NCI-H226 (cell line): ENCODE measurements at places on chromosomes 1 and 21.

- DNase-seq = no peak
Measured at GRCh38 chr1:209526137-209526536, 57.4 kb upstream of the CAMK1G start.

GRCh38 chr1:162500805-162501204, 3.2 kb downstream of the UHMK1 start:
- DNase-seq = no peak

DNA sequence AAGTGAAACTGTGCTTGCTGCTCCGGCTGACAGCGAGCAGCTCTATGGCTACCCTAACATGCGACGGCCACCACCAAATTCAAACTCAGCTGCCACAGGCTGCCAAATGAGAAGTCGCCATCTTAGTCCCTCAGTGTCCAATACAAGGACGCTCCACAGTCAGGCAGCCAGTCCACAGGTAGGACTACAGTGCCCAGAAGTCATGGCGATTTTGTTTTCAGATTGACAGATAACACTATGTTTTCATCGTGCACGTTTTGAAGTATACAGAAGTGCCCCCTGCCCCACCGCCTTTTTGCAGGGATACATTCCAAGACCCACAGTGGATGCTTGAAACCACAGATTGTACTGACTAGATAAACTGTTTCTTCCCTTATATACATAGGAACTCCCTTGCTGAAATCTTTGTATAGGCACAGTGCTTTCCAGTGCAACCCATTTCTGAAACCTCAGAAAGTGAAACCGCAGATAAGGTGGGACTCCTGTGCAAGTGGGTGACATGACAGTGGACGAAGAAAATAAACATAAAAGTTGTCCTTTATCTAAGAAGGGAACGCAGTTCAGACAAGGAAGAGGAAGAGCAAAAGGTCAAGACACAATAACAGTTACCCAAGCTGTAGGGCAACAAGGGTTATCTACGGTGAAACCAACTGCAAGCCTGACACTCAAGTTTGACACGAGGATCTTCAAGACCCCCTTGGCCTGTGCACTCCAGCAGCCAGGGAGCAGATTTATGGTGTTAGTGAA, 52.2 kb downstream of the STX6 start:
- no peak for DNase-seq

- DNase-seq = no peak
Measured at GRCh38 chr1:162178432-162178831, 108.9 kb downstream of the NOS1AP start.

DNA sequence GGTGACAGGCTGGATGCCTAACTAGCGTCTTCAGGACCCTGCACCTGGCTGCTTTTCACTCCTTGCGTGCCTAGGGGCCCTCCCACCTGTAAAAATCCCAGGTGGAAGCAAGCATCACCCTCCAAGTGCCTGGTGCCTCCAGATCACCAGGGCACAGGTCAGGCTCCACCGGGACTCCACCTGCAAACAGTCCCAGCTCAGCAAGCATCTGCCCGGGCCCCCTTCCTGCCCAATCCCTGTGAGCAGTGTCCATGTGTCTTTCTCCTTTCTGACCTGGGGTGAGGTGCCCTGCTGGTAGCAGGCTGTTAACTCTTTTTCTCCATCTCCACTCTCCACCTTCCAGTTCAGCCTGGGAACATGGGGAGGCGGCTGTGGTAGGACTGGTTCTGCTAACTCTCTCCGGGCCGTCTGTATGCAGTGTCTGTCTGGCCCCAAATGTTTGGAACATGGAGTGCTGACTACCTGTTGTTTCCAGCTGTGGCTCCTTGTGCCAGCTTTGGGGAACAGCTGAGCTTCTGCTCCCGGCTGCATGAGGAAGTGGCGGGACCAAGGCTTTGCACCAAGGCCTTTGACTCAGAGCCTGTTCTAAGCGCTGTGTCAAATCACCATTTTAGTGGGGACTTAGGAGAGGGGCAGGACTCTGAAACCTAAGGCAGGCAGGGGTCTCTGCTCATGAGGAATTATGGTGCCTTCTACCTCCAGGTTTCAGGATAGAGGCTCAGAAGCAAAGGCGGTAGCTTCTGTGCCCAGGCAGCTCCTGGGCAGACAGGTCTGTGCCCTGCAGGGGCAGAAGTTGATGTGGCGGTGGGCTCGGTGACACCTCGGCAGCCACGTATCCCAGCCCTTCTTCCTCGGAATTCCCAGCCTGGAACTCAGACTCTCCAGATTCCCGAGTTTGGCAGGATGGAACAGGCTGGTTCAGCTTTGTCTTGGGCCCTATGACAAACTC, 5.5 kb downstream of the GPR137B start:
- no peak for DNase-seq

- DNase-seq = no peak
Measured at GRCh38 chr1:38326856-38327255, 280.3 kb upstream of the POU3F1 start.

GRCh38 chr1:16158993-16159831, 3.3 kb upstream of the EPHA2 start:
- no peak for DNase-seq

- no peak for DNase-seq
Measured at GRCh38 chr21:44975720-44976555, 36.1 kb downstream of the SLX9 start.

- DNase-seq = peak; percentile 37
Measured at GRCh38 chr1:203563291-203563690, 63.3 kb upstream of the ATP2B4 start.

- no peak for DNase-seq
Measured at GRCh38 chr1:51877434-51878307, 856 bp downstream of the NRDC start.

- no peak for DNase-seq
Measured at GRCh38 chr1:94358630-94359599, 59.3 kb upstream of the ABCD3 start.

DNA sequence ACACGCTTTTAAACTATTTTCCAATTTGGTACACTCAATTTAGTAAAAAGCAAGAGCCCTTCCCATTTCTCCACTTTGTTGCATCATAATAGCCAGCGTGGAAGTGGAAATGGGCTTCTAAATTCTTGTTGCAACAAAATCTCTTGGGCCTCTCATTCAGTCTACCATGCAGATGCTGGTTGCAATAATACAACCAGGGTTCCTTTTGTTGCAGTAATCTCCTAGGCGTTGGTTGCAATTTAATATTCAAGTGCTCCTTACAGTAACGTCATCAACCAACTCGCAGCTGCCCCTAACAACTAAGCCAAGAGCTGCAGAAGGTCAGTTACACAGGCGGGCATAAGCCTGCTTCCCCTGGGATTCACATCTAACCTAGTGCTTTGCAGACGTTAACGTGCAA, 2.7 kb upstream of the HDGF start:
- no peak for DNase-seq

GRCh38 chr1:244113532-244114320, 62.6 kb downstream of the ZBTB18 start:
- peak; percentile 49 for DNase-seq

GRCh38 chr1:151519667-151520066, 8.5 kb downstream of the CGN start:
- no peak for DNase-seq

DNA sequence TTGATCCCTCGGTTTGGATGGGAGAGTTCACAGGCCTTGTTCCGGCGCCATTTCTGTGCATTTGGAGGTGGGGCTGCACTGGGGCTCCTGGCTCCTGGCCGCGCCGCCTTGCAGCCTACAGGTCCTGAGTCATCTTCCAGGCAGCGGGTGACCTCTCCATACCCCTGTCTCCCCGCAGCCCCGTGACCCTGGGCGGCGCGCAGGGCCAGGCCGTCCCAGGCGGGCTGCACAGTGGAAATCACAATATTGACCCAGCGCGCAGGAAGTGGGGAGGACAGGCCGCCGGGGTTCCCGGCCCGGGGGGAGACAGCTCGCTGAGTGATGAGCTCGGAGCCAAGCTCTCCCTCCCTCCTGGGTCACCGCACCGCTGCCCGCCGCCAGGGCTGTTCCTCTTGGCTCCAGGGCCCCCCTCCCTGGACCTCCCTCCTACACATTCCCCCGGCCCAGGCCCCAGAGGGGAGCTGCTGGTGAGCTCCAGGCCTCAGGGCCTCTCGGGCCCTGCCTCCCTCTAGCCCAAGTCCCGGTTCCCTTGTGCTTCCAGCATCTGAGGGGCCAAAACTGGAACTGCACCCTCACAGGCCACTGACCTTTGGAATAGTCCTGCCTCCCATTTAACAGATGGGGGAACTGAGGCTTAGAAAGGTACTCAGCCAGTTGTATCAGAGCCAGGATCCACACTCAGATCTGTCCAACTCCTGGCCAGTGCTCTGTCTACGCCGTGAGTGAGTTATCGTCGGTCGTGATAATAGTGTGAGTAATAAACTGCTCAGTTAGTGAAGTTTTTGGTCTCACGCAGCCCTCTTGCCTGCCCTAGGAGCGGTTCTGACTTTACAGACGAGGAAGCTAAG, 142.9 kb upstream of the WNT4 start:
- DNase-seq = peak; percentile 83

GRCh38 chr1:201383647-201384405, 6.3 kb upstream of the TNNT2 start:
- peak; percentile 85 for DNase-seq

GRCh38 chr1:185880779-185881333, 146.7 kb downstream of the HMCN1 start:
- no peak for DNase-seq

GRCh38 chr1:41629141-41629540, 144.7 kb upstream of the EDN2 start:
- DNase-seq = no peak

- no peak for DNase-seq
Measured at GRCh38 chr1:52792036-52792435, 50.5 kb upstream of the ZYG11A start.

- no peak for DNase-seq
Measured at GRCh38 chr1:152112101-152112884, 3.0 kb downstream of the TCHH start.

GRCh38 chr1:26529655-26530409, at the start of gene RPS6KA1:
Gene RPS6KA1, plus strand, starts transcription at chr1:26529761. Its CDS starts 160 bp downstream, at chr1:26529921.
- peak; percentile 58 for DNase-seq

DNA sequence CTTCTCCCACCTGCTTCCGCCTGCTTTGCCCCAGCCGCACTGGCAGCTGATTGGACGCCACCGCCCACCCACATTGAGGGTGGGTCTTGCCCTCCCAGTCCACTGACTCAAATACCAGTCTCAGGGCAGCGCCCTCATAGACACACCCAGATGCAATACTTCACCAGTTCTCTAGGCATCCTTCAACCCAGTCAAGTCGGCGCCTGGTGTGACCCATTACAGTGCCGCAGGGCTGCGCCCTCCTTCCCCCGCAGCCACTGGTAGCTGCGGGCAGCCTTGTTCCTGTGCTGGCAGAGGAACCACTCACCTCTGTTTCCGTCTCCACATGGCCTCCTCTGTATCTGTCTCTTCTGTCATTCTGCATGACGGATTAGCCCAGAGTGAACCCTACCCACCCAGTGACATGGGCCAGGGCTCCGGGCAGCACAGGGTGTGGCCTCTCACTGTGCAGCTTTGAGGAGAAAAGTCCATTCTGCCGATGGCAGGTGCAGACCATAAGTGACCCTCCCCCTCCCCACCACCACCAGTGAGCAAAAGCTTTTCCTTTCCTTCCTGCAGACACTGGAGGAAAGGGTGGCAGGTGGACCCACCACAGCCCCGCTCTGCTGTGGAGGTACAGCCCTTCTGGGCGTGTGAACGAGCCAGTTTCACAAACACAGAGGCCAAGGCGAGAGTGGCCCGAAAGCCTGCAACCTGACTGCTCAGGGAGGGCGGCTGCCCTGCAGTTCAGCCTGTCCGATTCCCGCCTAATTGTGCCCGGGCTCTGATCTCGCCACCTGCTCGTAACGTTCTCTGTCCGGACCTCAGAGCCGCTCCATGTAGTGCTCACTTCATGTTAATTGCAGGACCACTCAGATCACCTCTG, 57.1 kb downstream of the FAAP20 start:
- DNase-seq = no peak

GRCh38 chr1:161933592-161934588, 89.8 kb downstream of the OLFML2B start:
- DNase-seq = no peak

GRCh38 chr1:17831597-17831996, 76.5 kb downstream of the ACTL8 start:
- peak; percentile 22 for DNase-seq

GRCh38 chr1:9539829-9540550, 725 bp downstream of the SLC25A33 start:
- peak; percentile 24 for DNase-seq

DNA sequence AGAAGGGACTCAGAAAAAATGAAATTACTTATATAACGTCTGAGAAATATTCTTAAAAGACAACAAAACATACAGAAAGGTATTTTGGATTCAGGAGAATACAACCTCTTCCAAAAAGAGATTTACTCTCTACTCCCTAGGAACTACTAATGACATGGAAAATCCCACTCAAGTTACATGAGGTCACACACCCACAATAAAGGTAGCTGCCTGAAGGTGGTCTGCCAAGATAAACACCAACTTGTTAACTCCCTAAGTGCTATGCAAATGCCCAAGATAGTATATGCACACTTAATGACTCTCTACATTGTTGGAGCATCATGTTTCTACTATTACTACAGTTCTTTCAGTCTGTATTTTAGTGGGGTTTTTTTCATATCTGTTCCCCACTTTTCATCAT, 26.5 kb downstream of the RERE start:
- DNase-seq = no peak

GRCh38 chr1:162303004-162303344, 73.7 kb downstream of the SPATA46 start:
- no peak for DNase-seq

GRCh38 chr21:45934085-45934484, 47.5 kb upstream of the COL6A1 start:
- DNase-seq = no peak

DNA sequence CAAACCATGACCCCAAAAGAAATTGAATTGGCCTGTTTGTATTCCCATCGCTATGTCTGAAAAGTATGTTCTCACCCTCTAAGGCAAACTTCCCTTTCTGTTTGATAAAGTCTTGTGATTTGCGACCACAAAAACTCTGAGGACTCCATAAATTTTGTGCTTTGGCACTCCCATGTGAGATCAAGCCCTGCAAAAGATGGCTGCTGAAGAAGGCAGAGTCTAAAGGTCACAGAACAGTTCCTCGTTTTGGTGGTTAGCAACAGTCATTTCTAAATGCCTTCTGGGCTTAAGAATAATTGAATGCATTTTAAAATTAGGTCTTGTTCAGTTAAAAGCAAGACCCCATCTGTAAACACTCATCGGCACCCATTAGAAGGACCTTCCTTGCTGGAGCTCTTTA, 441.6 kb downstream of the OMA1 start:
- no peak for DNase-seq
